ENCODE measurements at places on chromosomes 16 and 17.

GRCh38 chr17:17365476-17366110, 62.4 kb downstream of the NT5M start:
- no peak for DNase-seq

DNA sequence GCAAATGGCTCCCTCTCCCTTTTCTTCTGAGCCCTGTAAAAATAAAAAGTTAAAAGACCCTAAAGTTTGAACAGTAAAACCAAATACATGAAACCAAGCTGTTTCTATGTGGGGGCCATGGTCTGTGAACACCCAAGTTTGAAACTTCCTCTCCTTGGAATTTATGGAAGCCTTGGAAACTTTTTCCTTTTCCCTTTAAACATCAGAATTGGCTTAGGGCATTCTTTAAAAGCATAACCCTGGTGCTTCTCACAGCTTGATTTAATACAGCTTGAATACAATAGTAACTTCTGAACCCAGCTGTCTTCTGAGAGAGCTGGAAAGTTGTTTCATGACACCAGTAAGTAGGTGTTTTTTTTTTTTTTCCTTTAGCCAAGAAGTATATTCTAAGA, 26.5 kb downstream of the NKD1 start:
- DNase-seq = no peak

- DNase-seq = no peak
Observed at GRCh38 chr17:44097110-44097958, 26.1 kb downstream of the HDAC5 start.

DNA sequence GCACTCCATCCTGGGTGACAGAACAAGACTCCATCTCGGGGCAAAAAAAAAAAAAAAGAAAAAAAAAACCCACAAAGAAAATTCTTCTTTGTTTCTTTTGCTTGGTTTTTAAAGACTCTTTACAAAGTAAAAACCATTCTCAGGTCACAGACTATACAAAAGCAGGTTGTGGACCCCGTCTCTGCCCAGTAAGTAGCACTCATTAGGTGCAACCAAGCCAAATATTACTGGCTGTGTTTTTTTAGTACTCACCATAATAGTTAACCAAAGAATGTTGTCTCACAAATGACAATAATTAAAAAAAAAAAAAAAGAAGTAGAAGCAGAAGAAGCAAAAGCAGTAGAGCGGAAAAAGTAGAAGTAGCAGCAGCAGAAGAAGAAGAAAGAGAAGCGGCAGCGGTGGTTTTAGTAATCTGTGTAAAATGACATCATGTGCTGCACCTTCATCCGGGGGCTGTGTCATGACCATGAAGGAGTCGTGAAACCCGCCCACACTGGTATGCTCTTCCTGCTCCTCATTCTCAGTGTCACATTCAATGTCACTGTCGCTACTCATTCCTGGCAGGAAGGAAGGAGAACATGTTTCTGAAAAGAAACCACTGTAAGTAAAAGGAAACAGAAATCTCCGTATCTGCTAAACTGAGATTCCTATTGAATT, 105.4 kb downstream of the TRIM37 start:
- DNase-seq = peak; percentile 69

DNA sequence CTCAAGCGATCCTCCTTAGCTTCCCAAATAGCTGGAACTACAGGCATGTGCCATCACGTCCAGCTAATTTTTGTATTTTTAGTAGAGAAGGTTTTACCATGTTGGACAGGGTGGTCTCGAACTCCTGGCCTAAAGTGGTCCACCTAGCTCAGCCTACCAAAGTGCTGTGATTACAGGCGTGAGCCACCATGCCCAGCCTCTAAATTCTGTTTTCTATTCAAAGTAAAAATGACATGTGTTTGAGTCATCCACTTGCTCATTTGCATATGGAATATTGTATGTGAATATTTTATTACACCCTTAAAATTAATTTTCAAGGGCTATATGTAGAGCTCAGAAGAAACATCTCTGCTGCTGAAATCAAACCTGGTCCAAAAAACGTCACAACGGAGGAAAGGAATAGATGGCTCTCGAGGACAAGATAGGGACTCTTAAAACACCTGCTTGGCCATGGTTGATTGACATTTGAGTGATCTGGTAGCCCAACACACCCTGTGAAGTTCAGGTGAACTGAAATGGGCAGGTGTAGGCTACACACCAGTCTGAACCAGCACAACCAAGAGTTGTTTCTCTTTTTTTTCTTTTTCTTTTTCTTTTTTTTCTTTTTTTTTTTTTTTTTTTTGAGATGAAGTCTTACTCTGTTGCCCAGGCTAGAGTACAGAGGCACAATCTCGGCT, 51.1 kb downstream of the SF3B3 start:
- DNase-seq = no peak

GRCh38 chr16:77014441-77014840, 176.5 kb upstream of the MON1B start:
- no peak for DNase-seq

GRCh38 chr17:48102798-48103715, 1.8 kb upstream of the CBX1 start:
- peak; percentile 38 for DNase-seq

GRCh38 chr16:72788269-72788809, 259.6 kb downstream of the ZFHX3 start:
- DNase-seq = no peak
